Activated T-helper 1 cell treated with anti-CD3 and anti-CD28 coated beads, Interleukin-2, amount 50 U/mL, for 16 hours (primary cell): ENCODE measurements at places on chromosomes 5 and 9.

DNA sequence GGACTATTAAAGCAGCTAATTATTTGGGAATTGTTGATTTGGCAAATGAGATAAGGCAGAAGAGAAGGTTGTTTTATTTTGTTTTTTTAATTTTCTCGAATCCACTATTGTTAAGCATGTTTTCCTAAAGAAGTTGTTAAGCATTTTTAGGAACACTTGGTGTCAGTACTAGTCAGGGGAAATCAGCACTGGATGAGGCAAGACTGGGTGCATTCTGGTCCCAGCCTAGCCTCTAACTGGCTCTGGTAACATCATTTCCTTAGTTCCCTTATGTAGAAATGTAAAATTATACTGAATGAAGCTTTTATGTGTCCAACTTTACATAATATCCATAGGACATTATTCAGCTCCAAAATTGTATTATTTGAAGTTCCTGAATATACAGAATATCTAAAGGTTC lies 196.1 kb downstream of the PCSK5 start:
- DNase-seq = no peak

DNA sequence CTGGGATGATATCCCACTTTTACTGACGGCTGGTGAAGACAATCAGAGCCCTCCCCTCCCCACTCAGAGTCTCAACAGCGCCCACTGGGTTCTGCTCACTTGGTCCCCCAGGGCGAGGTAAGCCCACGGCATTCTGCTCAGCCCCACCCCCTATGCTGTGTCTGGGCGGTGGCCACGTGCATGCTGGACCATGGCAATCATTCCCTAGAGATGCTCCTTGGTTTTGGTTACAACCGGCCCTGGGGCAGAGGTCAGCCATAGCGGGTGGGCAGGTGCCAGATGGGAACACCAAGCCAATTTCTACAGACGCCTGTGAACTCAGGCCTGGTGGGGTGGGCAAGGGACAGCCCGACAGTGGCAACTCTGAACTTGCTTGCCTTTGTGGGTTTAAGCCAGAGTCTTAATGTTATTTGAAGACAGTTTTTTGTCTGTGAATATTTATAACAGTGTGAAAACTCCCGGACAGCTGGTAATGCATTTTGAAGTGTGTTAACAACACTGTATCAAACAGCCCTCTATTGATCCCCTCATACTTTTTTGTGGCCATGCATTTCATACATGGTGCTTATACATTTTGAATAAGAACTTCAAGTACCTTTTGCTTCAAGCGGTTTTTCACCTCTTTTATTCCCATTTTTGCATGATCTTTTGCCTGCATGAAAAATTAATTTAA lies 94.2 kb downstream of the CRB2 start:
- no peak for DNase-seq

DNA sequence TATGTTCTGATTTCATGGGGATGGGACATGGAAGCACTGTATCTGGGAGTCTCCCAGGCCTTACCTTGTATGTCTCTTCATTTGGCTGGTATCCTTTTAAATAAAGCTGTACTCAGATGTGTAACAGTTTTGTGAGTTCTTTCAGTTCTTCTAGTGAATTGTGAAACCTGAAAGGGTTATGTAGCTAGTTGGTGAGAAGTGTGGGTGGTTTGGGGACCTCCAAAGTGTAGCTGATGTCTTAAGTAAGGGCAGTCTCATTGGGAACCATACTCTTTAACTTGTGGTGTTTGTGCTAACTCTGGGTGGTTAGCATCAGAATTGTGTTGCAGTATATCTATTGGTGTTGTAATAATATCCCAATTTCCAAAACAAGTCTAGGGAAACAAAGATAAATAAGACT lies 166.9 kb upstream of the CCNH start:
- no peak for DNase-seq

DNA sequence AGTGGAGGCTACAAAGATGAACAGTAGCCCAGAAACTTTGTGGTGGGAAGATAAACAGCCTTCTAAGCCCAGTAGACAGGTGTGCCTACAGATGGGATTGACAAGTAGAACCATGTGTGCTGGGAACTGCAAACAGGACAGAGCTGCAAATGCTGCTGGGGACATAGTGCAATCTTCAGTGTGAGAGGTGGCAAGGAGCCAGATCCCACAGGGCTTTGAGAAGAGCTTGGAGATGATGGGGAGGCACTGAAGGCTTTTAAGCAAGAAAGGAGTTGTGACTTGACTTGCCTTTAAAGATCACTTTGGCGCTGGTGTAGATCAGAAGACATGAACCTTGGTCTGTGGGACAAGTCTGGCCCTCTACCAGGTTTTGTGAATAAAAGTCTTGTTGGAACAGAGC lies 675.2 kb downstream of the ACTL7B start:
- no peak for DNase-seq

GRCh38 chr5:74143721-74144330 lies 496.7 kb downstream of the ENC1 start:
- no peak for DNase-seq

DNA sequence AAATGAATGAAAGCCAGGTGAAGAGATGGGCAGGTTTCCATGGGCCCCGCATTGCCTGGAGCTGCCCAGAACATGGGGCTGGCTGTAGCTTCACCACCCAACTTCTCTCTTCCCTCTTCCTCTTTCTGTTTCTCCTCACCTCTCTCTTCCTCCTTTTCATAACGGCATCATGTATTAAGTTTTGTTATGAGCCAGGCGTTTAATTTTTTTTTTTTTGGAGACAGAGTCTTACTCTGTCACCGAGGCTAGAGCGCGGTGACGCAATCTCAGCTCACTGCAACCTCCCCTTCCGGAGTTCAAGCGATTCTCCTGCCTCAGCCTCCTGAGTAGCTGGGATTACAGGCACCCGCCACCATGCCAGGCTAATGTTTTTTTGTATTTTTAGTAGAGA lies 13.0 kb upstream of the SPINK4 start:
- no peak for DNase-seq

GRCh38 chr9:26012797-26013196 lies 334.6 kb upstream of the TUSC1 start:
- DNase-seq = no peak

GRCh38 chr5:151741678-151742423 lies 16.6 kb downstream of the ATOX1 start:
- DNase-seq = no peak

DNA sequence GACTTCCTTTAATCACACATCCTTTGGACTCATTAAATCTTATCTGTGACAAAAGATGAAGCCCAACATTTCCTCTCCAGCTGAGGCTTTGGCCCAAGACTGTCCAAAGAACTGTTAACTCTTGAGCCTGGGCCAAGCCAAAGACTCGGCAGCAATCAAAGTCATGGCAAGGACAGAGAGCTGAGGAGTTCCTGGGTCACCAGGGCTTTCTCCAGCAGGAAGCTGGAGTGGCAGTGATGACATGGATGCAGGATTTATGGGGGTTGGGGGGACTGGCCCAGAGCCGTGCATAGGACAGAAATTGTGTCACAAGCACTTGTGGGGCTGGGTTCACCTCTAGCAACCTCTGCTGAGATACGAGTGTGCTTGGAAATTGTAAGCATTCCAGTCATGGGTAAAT lies 440.3 kb downstream of the PLK2 start:
- no peak for DNase-seq

- no peak for DNase-seq
Observed at GRCh38 chr5:128273736-128274135, 190.2 kb downstream of the SLC12A2 start.

GRCh38 chr5:147968855-147969254 lies 62.5 kb upstream of the C5orf46 start:
- DNase-seq = no peak

DNA sequence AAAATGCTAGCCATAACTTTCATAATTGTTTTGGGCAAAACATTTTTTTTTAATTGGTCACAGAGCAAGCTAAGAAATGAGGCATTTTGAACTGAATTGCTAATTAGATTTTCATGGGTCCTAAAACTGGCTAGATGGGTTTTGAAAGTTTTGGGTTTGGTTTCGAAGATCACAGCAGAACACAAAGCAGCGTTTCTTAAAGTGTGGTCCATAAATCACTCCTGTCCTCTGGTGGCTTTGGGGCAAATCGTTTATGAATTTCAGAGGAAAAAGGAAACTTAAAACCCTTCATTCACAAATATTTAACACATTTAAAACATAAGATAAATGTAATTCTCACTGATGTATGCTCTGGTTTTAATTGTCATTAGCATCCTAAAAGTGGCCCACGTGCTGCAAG lies 503.7 kb downstream of the SPATA31D1 start:
- no peak for DNase-seq

- DNase-seq = no peak
Observed at GRCh38 chr5:148639081-148639480, 15.2 kb downstream of the HTR4 start.

GRCh38 chr9:79592726-79593493 lies 21.1 kb downstream of the TLE4 start:
- no peak for DNase-seq

DNA sequence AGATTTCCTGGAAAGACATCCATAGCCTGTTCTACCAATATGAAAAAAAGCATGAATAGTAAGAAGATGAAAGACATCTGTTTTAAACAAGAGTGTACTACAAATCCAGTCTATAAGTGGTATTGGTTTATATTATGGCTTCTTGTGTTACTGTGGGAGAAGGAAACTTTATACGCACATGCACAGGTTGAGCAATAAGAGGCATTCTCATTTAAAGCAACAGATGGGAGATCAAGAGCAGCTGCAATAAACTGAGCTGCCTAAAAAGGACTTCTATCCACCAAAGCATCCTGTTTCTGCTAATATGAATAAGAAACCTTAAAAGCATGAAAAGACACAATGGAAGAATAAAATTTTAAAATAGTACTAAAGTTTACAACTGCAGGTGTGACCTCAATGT lies 8.6 kb upstream of the PCDHB1 start:
- no peak for DNase-seq

GRCh38 chr5:94793113-94793815 lies 174.8 kb downstream of the SLF1 start:
- DNase-seq = no peak

DNA sequence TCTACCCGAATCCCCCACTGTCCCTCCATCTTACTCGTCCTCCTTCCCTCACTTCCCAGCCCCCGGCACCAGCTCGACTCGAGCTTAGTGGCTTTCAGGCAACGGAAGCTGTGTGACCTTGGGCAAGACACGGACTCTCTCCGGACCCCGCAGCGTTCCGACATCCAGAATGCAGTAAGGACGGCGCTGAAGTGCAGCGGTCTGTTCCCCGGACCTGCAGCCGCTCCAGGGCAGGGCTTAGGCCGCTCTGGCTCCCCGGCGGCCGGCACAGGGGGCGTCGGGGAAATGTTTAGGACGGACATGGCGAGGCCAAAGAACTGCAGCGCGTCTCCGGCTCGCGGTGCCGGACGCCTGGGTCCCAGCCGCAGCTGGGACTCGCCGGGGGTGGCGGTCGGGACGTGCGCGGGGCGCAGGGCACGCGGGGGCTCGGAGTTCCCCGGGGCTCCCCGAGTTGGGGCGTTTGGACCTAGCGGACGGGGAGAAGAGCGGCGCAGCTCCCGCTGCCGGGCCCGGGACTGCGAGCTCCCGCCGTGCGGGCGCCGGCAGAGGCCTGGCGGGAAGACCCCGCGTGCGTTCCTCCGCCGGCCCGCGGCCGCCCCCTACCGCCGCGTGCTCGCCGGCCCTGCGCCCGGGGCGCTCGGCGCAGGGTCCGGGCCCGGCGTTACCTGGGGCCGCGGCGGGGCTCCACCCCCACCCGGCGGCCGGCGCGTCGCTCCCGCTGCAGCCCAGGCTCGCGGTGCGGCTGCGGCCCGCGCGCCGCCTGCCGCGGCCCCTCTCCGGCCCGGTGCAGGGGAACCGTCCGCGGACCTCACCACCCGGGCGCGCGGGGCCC lies 5.6 kb upstream of the RNF44 start:
- DNase-seq = no peak

DNA sequence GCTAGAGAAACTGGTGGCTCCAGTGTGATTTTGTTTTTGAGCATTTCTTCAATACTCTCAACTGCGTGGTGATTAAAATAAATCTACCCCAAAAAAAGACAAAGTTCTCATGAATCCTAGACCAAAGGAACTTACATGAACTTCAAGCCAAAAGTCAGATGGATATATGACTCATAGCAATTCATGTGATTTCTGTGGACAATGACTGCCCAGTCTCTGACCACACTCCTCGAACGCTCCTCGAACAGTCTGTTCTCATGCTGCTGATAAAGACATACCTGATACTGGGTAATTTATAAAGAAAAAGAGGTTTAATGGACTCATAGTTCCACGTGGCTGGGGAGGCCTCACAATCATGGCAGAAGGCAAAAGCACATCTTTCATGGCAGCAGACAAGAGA lies 46.4 kb upstream of the CEP78 start:
- no peak for DNase-seq

- no peak for DNase-seq
Observed at GRCh38 chr9:112535811-112536210, 49.2 kb downstream of the KIAA1958 start.
